ENCODE measurements at places on chromosomes 12 and 14.

GRCh38 chr14:68305738-68306137, 486.2 kb downstream of the RAD51B start:
- DNase-seq = no peak

GRCh38 chr14:97106166-97106565, 309.0 kb downstream of the VRK1 start:
- DNase-seq = no peak

GRCh38 chr12:1199700-1200099, 208.7 kb downstream of the ERC1 start:
- no peak for DNase-seq

DNA sequence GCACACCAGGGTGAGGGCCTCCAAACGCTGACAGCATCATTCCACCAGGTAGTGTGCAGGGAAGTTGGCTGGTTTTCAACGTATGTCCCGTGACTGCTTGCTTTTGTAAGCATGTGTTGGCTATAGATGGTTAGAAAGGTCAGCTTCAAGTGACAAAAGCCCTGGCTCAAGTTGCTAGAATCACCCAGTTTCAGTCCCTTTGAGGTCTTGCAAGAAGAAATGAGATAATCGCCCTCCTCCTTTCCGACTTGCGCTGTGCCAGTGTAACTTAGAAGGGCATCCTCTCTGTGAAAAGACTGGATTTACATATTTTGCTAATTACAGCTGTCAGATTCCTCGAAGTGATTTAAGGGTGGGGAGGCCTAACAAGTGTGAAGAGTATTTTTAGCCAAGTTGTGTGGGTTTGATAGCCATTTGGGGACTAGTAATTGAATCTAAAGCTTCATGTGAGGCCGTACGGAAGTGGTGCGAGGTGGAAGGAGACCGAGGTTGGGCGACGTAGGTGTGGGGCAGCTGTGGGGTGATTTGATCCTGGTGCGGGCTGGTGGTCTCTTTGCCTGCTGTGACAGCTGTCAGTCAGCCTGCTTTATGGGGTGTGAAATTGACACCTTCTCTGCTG, 94.7 kb downstream of the CHST11 start:
- DNase-seq = no peak

DNA sequence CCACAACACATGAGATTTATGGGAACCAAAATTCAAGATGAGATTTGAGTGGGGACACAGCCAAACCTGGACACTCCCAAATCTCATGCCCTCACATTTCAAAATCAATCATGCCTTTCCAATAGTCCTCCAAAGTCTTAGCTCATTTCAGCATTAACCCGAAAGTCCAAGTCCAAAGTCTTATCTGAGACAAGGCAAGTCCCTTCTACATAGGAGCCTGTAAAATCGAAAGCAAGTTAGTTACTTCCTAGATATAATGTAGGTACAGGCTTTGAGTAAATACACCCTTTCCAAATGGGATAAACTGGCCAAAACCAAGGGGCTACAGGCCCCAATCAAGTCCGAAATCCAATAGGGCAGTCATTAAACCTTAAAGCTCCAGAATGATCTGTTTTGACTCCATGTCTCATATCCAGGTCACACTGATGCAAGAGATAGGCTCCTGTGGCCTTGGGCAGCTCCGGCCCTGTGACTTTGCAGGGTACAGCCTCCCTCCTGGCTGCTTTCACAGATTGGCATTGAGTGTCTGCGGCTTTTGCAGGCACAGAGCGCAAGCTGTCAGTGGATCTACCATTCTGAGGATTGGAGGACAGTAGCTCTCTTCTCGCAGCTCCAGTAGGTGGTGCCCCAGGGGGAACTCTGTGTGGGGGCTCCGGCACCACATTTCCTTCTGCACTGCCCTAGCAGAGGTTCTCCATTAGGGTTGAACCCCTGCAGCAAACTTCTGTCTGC, 60.1 kb downstream of the LRIG3 start:
- no peak for DNase-seq

GRCh38 chr12:22409377-22410164, 75.1 kb upstream of the ST8SIA1 start:
- no peak for DNase-seq

- DNase-seq = no peak
Measured at GRCh38 chr12:99769396-99769980, 121.9 kb downstream of the GARIN6 start.

GRCh38 chr12:26833743-26834490, 923 bp upstream of the ITPR2 start:
- peak; percentile 54 for DNase-seq

GRCh38 chr14:89371585-89372511, 45.2 kb downstream of the FOXN3 start:
- DNase-seq = no peak

GRCh38 chr14:52314595-52315354, 663 bp downstream of the PTGER2 start:
- DNase-seq = no peak

DNA sequence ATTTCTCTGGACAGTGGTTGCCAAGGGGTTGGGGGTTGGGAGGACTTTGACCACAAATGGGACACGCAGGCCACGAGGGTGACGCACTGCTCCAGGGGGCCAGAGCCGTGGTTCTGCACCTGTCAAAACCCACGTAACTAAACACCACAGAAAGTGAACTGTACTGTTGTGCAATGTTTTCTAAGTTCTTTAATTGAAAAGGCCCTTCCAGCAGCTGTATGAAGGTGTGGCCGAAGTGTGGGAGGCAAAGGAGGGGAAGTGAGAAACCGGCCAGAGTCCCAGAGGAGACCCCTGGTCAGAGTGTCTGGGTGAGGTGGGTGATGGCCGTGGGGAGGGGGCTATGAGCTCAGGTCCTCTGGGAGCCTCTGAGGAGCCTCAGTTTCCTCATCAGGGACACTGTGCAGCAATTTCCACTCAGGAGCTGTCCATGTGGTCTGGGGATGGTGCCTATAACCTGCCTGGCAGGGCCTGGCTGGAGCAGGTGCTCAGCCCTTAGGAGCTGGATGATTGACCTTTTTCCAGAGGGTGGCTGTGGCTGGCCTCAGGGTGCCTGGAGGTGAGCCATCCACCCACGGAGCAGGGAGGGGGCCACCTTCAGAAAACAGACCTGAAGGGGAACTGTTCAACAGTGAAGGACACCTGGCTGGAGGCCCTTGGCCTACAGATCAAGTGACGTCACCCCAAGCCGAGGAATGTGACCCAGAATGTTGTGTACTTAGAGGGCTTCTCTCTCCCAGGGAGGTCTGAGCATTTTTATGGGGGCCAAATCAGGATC, 9.8 kb upstream of the BDKRB2 start:
- DNase-seq = no peak

GRCh38 chr14:96037891-96038557, 1.1 kb upstream of the C14orf132 start:
- DNase-seq = no peak

DNA sequence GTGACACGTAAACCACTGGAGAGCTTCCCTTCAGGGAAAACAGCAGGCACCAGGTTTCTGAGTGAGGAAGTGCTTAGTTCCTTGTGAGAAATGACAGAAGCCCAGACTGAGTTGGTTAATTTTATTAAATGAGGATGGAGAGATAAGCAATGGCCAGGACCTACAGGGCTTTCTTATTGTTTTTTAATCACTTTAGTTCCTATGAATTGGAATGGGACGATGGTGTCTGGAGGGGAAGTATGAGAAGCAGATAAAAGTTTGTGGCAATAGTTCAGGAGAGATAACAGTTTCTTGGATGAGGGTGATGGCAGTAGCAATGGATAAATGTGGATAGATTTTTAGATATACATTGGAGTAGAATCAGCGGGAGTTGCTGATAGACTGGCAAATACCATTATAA, 86.5 kb upstream of the PTPRR start:
- no peak for DNase-seq
